ENCODE measurements at places on chromosomes 7 and 10.
A peak's percentile ranks its signal among the peaks of the same experiment; 100 is the strongest.

DNA sequence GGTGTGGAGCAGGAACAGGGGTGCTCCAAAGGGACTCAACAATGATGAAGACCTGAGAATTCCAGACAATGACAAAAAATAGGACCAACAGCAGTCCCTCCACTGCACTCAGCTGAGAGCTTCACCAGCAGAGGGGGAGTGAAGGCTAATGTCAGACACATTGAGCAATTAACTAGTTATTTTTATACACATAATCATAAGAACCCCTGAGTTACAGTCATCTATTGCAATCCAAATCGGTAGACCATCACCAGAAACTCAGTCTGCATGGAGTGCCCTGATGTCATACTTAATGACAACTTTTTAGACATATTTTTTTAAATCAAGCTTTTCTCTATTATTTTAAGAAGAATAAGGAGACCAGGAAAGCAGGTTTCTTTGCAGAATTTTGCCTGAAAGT, 30.6 kb upstream of the IKZF1 start:
- DNase-seq = peak; percentile 12

GRCh38 chr7:95594185-95594584, 2.1 kb downstream of the PDK4 start:
- no peak for DNase-seq

DNA sequence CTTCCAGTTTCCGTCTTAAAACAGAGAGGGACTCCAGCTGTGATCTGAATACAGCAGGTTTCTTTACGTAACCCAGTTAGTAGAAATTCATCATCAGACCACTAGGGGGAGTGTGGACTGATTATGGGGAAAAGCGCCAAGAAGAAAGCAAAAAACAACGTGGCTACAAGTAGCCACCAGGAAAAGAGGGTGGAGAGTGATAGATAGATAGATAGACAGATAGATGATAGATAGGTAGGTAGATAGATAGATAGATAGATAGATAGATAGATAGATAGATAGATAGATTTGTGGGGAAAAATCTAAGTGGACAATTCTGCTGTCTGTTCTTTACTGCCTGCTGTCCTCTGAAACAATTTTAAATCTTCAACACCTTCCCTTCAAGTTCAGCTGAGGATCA, 12.7 kb upstream of the AKR1B10 start:
- DNase-seq = peak; percentile 53

GRCh38 chr7:56007167-56007652, 42.8 kb downstream of the NIPSNAP2 start:
- no peak for DNase-seq

DNA sequence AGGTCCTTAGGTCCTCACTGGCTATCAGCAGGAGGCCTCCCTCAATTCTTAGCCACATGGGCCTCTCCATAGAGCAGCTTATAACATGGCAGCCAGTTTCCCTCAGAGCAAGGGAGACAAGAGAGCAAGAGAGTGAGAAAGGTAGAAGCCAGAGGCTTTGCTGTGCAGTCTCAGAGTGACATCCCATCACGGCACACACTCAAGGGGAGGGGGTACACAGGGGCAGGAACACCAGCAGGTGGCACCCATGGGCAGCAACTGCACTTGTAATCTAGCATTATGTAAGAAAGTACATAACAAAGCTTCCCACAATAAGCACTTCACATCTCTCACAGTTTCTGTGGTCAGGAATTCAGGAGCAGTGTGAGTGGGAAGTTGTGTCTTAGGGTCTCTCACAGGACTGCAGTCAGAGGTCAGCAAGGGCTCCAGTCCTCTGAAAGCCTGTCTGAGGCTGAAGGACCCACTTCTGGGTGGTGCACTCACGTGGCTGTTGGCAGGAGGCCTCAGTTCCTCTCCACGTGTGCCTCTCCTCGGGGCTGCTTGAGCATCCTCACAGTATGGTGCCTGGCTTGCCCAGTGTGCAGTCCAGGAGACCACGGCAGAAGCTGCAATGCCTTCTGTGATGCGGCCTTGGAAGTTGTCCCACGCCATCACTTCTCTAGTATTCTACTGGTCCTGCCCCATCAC, 159.4 kb downstream of the OAT start:
- DNase-seq = peak; percentile 32

- DNase-seq = no peak
These were observed 27.7 kb downstream of the KLRG2 start for GRCh38 chr7:139455789-139456188.

- DNase-seq = no peak
These were observed 923 bp downstream of the TRIL start for GRCh38 chr7:28957064-28957750.
